Pancreas (tissue), 10 donors: ENCODE measurements at places on chromosomes 7 and 10. TPM values are rescaled to one million over a fixed set of nuclear protein-coding genes. Genes with fewer than 3 reads are reported as not detected.

DNA sequence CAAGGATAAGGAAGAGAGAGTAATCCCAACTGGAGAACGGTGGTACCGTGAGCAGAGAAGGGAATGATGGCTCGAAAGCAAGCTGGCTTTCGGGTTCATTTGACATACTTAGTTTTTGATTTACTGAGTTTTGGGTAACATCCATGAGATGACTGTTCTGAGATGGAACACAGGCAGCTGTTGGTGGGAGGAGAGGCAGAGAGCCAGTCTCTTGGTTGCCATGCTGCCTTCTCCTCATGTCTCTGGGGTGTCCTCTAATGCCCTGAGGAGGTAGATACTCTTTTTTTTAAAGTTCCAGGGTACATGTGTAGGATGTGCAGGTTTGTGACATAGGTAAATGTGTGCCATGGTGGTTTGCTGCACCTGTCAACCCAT, 76.4 kb upstream of the NRP1 start:
- H3K4me1 ChIP-seq: no peaks in the 10 kb centered on the region
- H3K27me3 ChIP-seq: no peaks in the 10 kb centered on the region
- H3K4me3 ChIP-seq: no peak overlapping the region
- H3K36me3 ChIP-seq: no peaks in the 10 kb centered on the region

GRCh38 chr10:58266003-58266825, 1.5 kb downstream of the IPMK start:
- no peaks in the 10 kb centered on the region for H3K4me1 ChIP-seq
- H3K27ac ChIP-seq: peak overlapping the region; percentile 98
- no peaks in the 10 kb centered on the region for H3K36me3 ChIP-seq

The ITIH5 gene
- total RNA-seq: 11.8 TPM

The IFIT2 gene
- 7.5 TPM for total RNA-seq

The PTN gene
- 1.2 TPM for total RNA-seq

The SP8 gene
- total RNA-seq: not detected

DNA sequence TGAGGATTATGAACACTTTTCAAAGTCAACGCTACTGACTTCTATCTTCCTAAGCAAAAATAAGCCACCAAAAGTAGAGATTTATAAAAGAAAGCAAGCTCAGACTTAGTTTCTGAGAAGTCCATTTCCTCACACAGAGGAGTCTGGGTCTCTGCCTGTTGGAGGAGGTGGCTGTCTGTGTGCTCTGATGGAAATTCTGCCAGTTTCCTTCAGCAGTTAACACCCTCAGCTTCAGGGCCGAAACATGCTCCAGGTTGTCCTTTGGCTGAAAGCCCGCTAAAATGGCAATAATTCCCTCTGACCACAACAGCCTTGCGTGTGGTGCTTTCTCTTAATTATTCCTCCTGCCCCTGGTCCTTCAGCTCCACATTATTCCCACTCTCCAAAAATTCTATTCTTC, 127.8 kb upstream of the LAMB4 start:
- no peak overlapping the region for H3K27ac ChIP-seq
- no peak overlapping the region for H3K4me3 ChIP-seq
- no peaks in the 10 kb centered on the region for H3K36me3 ChIP-seq
- no peak for DNase-seq
- H3K27me3 ChIP-seq: no peaks in the 10 kb centered on the region

The CPA2 gene
- 5,238 TPM for total RNA-seq

- no peaks in the 10 kb centered on the region for H3K4me1 ChIP-seq
- no peak overlapping the region for H3K4me3 ChIP-seq
- no peak overlapping the region for H3K27ac ChIP-seq
- no peaks in the 10 kb centered on the region for H3K27me3 ChIP-seq
Measured at GRCh38 chr7:80060218-80060806, 74.3 kb upstream of the GNAI1 start.

- no peaks in the 10 kb centered on the region for H3K27me3 ChIP-seq
- no peaks in the 10 kb centered on the region for H3K36me3 ChIP-seq
- no peak for DNase-seq
- H3K4me3 ChIP-seq: no peak overlapping the region
Measured at GRCh38 chr10:98664329-98665042, 217.8 kb upstream of the HPS1 start.

- no peak for DNase-seq
- no peaks in the 10 kb centered on the region for H3K36me3 ChIP-seq
- H3K4me1 ChIP-seq: no peaks in the 10 kb centered on the region
- no peak overlapping the region for H3K4me3 ChIP-seq
Measured at GRCh38 chr10:107689323-107689722, 524.8 kb upstream of the SORCS1 start.

GRCh38 chr7:4279216-4279615, 402.9 kb upstream of the FOXK1 start:
- no peaks in the 10 kb centered on the region for H3K27me3 ChIP-seq
- H3K27ac ChIP-seq: no peak overlapping the region
- H3K36me3 ChIP-seq: no peaks in the 10 kb centered on the region
- no peak overlapping the region for H3K4me3 ChIP-seq

GRCh38 chr7:50595491-50596102, 30.4 kb upstream of the DDC start:
- peaks cover 15% of the 10 kb centered on the region for H3K36me3 ChIP-seq
- no peak for DNase-seq
- no peak overlapping the region for H3K4me3 ChIP-seq
- H3K4me1 ChIP-seq: no peaks in the 10 kb centered on the region
- H3K27ac ChIP-seq: no peak overlapping the region

- H3K27me3 ChIP-seq: no peaks in the 10 kb centered on the region
- no peak for DNase-seq
- H3K36me3 ChIP-seq: no peaks in the 10 kb centered on the region
Measured at GRCh38 chr7:31145339-31145738, 93.2 kb downstream of the ADCYAP1R1 start.

The TAF5 gene
- 1.9 TPM for total RNA-seq

The SLC13A1 gene
- total RNA-seq: 0.19 TPM

The SLC13A4 gene
- total RNA-seq: not detected

The RAPGEF5 gene
- 19.6 TPM for total RNA-seq

The VPS26A gene
- total RNA-seq: 15.8 TPM

The FFAR4 gene
- 0.92 TPM for total RNA-seq

DNA sequence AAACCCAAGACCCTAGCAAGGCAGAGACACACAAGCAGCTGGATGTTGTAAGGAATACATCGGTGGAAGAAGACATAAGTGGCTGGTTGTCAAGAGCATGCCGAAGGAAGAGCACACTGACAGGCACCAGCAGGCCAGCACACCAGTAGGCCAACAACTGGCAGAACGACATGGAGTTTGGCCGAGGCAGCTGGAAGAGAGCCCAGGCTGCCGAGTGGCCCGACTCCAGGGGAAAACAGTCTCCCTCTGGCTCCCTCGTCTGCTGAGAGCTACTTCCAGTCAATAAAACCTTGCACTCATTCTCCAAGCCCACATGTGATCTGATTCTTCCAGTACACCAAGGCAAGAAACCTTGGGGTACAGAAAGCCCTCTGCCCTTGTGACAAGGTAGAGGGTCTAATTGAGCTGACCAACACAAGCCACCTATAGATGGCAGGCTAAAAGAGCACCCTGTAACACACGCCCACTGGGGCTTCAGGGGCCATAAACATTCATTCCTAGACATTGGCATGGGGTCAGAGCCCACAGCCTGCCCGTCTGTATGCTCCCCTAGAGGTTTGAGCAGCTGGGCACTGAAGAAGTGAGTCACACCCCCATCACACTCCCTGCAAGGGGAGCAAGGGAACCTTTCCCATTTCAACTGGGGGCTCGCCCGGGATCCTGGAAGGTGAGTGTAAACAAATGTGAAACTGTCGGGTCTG, 14.7 kb upstream of the TNS3 start:
- H3K36me3 ChIP-seq: no peaks in the 10 kb centered on the region
- no peak overlapping the region for H3K27ac ChIP-seq
- H3K27me3 ChIP-seq: no peaks in the 10 kb centered on the region
- no peak for DNase-seq

GRCh38 chr10:75233444-75234016, 2.2 kb downstream of the COMTD1 start:
- H3K4me1 ChIP-seq: no peaks in the 10 kb centered on the region
- H3K27ac ChIP-seq: peak overlapping the region; percentile 70
- DNase-seq: no peak
- no peak overlapping the region for H3K4me3 ChIP-seq
- peaks cover 17% of the 10 kb centered on the region for H3K36me3 ChIP-seq

GRCh38 chr7:157793087-157793353, 456.2 kb downstream of the DNAJB6 start:
- H3K27me3 ChIP-seq: no peaks in the 10 kb centered on the region
- H3K4me1 ChIP-seq: no peaks in the 10 kb centered on the region
- no peak for DNase-seq

The CLRN3 gene
- 0.69 TPM for total RNA-seq

The OPN1SW gene
- not detected for total RNA-seq

DNA sequence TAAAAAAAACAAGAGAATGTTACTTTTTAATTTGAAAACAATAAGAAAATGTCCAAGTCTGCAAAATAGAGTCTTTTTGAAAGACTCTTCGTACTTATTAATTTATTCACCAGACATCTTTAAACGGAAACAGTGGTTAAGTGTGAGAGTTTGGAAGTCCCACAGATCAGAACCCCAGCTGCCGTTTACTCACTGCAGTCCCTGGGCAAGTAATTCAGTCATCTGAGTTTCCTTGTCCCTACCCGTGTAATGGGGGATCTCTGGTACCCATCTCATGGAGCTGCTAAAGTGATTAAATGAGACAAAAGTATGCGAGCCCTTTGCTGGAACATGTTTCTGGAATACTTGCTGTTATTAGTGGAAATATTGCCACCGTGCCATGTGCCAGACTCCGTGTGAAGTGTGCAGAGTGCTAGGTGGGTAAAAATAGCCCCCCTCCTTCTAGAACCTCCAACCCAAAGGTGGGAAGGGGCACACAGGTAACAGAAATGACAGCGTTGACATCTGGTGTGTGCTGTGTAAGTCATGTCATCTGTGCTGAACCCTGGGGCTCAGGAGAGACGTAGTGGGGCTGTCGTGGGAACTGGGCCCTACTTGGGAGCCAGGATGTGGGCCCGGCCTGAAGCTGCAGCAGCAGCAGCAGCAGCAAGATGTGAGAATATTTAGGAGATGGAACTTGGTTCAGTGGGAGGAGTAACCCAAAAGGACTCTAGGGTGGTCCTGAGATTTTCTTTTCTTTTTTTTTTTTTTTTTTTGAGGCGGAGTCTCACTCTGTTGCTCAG, 140.5 kb downstream of the CUX1 start:
- DNase-seq: no peak
- no peak overlapping the region for H3K4me3 ChIP-seq
- H3K4me1 ChIP-seq: no peaks in the 10 kb centered on the region
- no peaks in the 10 kb centered on the region for H3K36me3 ChIP-seq
- no peaks in the 10 kb centered on the region for H3K27me3 ChIP-seq

DNA sequence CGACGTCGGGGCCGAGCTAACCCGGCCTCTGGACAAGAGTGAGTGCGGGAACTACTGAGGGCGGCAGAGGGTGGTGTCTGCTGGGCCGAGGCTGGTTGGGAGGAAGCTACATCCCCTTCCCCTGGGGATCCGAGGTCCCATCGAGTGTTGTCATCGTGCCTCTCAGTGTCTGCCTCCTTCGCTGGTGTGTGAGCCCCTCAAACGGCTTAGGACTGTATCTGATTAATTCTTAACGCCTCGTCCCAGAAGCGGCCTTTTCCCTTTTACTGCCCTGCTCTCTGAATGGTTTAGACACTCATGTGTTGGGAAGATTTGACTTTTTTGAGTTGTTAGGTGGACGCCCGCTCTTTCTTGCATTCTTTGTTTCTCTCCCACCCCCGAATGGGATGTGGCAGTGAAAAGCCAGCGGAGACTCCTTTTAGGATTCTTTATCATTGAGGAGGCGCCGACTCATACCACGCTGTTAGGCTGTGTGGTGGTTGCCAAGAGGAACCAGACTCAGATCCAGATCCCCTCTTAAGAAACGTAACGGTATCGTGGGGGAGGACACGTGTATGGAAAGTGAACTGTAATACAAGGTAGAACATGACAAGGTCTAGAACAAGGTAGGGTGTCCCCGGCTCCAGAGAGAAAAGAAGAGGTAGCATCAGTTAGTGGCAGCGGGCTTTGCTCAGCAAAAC, 631 bp downstream of the SUPV3L1 start:
- peaks cover 12% of the 10 kb centered on the region for H3K4me1 ChIP-seq
- H3K4me3 ChIP-seq: peak overlapping the region; percentile 98
- no peaks in the 10 kb centered on the region for H3K27me3 ChIP-seq
- H3K36me3 ChIP-seq: no peaks in the 10 kb centered on the region

DNA sequence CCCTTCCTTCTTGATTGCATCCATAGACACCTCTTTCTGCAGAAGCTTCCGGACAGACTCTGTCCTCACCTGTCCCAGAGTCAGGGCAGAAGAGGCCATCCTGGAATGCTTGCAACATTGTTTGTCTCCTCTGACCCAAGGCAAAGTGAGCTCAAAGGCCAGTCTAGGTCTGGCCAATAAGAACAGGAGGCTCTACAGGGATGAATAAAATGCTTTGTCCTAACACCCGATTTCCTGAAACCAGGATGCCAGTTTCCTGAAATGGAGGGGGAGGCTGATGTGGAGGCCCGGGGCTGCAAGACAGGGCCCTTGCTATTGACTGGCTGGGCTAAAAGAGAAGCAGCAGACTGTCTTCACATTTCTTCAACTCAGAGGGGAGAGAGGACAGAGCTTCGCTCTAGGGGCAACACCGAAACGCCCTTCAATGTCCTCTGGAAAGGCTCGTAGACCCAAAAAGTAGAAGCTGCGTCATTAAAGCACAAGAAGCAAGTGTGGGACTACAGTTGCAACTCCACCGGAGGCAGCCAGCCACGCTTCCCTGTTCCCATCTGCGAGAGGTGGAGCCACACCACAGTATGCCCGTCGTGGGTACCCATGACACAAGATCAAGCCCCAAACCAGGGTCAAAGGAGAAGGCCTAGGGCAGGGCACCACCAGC, 29.1 kb upstream of the NDST2 start:
- H3K36me3 ChIP-seq: no peaks in the 10 kb centered on the region
- no peaks in the 10 kb centered on the region for H3K4me1 ChIP-seq
- H3K4me3 ChIP-seq: no peak overlapping the region
- DNase-seq: no peak
- H3K27me3 ChIP-seq: no peaks in the 10 kb centered on the region

GRCh38 chr7:108245523-108246226, 115.5 kb upstream of the LAMB4 start:
- no peaks in the 10 kb centered on the region for H3K27me3 ChIP-seq
- no peak for DNase-seq
- H3K4me3 ChIP-seq: no peak overlapping the region
- H3K36me3 ChIP-seq: no peaks in the 10 kb centered on the region

The BRAF gene
- 17.3 TPM for total RNA-seq

DNA sequence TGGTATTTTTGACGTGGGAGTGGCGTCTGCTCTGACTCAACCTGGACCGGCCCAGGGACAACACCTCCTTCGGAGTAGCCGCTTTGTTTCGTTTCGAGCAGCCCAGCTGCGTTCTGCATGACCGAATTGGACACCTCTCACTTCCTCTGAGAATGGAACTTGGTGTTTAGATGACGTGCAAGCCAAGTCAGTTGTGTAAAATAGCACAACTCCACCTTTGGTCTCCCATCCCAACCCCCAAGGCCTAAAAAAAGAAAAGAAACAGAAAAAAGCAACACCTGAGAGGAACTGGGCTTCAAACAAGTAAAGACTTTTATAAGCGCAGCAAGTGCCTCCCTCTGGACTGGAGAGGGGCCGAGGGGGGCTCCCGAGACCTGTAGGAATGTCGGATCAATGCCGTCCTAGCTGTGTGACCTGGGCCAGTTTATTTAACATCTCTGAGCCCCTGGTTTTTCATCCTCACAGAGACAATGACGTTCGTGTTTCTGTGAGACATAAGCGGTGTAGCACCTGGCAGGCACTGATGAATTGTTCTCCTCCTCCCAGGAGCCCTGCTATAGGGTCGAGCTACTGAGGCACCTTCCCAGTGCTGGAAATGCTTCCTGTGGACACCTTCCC, 52.0 kb upstream of the SMNDC1 start:
- no peaks in the 10 kb centered on the region for H3K36me3 ChIP-seq
- H3K27me3 ChIP-seq: no peaks in the 10 kb centered on the region
- DNase-seq: no peak
- H3K4me1 ChIP-seq: no peaks in the 10 kb centered on the region
